ENCODE measurements at places on chromosomes 6 and 20.
A peak's percentile ranks its signal among the peaks of the same experiment; 100 is the strongest.

DNA sequence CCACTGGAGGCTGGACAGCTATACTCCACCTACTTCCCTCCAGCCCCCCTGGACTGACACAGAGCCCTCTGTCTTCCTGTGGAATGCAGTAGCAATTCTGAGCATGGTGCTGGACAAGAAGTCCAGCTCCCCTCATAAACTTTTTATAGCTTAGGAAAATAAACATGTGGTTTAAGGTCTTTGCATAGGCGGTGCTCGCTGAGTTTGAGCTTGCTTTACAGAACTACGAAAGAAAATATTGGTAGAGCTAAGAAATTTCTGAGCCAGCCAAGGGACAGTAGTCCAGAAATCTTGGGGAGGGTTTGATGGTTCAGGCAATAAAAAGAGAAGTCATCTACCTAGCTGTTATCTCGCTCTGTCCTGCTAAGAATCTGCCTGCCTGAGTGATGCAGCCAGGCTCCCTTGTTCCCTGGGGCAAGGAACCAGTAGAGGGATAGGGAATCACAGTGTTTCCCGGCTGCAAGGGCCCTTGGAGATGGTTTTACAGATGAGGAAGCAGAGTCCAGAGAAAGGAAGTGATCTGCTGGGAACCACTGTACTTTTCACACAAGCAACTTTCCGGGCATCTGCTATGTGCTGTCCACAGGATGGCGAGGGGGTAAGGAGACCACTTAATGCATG is 343.4 kb downstream of the CDC5L start:
- DNase-seq, result peak; percentile 54

DNA sequence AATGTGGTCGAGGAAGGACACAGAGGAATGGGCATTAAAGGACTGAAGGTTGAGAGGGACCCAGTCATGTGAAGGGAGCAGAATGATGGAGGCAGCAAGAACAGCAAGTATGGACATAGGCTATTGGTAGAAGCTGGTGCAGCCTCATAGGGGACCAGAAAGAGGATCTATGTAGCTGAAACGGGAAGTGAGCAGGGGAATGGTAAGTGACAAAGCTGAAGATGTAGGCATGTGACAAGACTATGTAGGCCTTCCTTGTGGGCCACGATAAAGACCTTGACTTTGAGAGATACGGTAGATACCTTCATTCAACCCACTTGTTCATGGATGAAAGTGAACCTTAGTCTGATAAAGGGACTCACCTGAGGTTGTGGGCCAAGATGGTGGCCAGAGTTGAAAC is 3.5 kb downstream of the CTNNBL1 start:
- DNase-seq, result no peak

- no peak for DNase-seq
Measured at GRCh38 chr6:96657344-96657743, 94.4 kb downstream of the FHL5 start.

DNA sequence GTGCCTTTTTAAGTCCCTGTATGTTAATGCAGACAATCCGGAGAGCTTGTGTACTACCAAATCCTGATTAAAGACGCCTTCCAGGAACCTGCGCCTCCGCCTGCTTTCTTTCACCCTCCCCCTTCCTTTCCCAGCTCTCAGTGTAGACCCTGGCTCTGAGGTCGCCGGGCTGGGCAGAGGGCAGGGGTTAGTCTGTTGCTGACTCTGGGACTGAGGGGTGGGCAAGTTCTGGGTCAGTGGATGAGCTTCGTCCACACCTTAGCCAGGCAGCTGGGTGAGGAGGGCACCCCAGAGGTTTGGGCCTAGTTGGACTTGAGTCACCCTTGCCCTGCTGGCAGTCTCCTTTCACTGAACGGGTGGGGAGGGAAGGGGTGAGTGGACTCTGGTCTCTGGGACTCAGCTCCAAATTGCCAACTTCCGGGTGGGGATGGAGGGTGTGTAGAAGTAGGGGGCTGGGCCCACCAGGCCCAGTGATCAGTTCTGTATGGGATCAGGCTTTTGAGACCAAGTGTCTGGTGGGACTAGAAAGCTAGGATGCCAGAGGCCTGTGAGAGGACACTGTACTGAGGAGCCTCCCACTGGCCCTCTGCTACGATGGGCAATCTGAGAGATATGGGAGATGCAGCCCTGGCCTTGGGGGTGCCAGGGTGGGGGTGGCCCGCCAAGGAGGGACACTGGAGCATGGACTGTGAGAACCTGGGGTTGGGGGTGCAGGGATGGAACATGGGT is 21.3 kb upstream of the SLC22A7 start:
- no peak for DNase-seq

- no peak for DNase-seq
Measured at GRCh38 chr20:50798650-50799049, 3.8 kb downstream of the BCAS4 start.

GRCh38 chr6:16778521-16778920 is 17.3 kb upstream of the ATXN1 start:
- DNase-seq, result no peak

GRCh38 chr20:21063276-21063675 is 42.9 kb downstream of the LINC00237 start:
- DNase-seq, result no peak

GRCh38 chr6:151647976-151648639 is 154.3 kb downstream of the CCDC170 start:
- DNase-seq, result no peak

- DNase-seq, result peak; percentile 69
Measured at GRCh38 chr6:129641344-129641743, 68.6 kb downstream of the ARHGAP18 start.

GRCh38 chr6:144395014-144395413 is 109.9 kb downstream of the UTRN start:
- DNase-seq, result no peak

- no peak for DNase-seq
Measured at GRCh38 chr6:44869321-44869897, 458.7 kb upstream of the RUNX2 start.

DNA sequence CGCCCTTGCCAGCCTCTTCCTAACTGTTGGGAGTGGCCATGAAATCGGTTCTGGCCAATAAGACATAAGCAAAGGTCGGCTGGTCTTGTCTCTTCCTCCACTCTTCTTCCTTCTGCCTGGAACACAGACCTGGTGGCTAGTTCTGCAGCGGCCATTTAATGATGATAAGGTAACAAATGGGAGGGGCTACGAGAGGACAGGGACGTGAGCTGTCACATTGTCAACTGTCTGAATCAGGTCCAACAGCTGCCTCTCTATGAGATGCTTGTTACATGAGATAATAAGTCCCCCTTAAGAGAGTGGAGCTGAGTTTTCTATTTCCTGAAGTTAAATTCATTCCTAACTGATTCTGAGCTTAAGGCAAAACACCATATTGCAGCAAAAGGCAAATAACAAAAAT is 12.5 kb upstream of the TMEM242 start:
- DNase-seq, result no peak

GRCh38 chr6:117555882-117556498 is 46.3 kb downstream of the GOPC start:
- peak; percentile 39 for DNase-seq

- DNase-seq, result peak; percentile 51
Measured at GRCh38 chr20:21702553-21703470, 2.7 kb upstream of the PAX1 start.

GRCh38 chr6:1317302-1317815 is 5.5 kb downstream of the FOXQ1 start:
- no peak for DNase-seq

- DNase-seq, result no peak
Measured at GRCh38 chr6:118514689-118515088, 33.4 kb upstream of the PLN start.

DNA sequence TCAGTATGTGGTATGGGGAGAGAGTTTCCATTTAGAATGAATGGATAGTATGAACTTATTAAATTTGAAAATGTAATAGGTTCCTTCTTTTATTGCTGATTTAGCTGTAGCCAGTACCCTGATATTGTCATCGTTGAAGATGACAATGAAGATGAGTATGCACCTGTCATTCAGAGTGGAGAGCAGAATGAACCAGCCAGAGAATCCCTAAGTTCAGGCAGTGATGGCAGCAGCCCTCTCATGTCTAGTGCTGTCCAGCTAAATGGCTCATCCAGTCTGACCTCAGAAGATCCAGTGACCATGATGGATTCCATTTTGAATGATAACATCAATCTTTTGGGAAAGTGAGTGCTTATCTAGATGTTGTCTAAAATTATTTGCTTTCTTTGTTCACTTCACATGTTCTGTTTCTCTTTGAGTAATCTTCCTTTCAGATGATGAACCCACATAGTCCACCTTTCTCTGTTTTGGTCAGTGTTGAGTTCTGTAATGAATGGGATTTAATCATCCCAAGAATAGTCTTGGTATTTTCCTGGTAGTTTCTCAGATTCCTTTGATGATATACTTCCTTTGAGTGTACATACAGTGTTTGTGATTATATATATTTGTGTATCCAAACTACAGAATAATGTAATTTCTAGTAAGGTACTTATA is 23.3 kb downstream of the HSF2 start:
- no peak for DNase-seq

DNA sequence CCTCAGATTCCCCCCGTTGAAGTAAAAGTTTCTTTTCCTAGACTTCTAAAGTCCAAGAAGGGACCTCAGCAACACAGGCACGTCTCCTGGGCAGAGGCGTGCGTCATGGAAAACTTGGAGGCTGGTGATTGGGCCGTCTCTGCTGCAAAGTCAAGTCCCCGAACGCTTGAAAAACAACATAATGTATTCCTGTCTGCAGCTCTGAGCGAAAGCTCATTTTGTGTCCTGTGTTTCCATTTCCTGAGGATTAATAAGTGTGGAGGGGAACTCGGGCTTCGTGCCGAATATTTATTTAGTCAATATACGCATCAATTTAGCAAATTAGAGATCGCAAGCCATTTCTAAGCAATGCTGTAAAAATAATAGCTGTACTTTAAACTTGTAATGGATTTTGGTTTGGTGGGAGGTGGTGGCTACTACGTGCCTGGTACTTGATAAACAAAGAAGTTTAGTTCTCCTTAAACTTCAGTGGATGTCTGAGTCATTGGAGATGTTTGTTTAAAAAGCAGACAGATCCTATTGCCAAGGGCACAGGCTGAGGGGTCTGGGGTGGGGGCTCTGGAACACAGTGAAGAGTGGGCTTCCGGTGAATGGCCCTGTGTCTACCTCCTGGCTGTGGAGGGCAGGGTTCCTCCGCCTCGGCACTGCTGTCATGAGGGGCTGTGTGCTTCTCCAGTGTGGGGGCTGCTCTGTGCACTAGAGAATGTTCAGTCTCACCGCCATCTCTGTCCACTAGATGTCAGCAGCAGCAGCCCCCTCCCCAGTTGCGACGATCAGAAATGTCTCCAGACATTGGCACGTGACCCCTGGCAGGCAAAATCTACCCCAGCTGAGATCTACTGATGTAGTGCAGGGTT is 21.8 kb downstream of the PCK1 start:
- peak; percentile 28 for DNase-seq

GRCh38 chr6:39092124-39092523 is 22.9 kb downstream of the SAYSD1 start:
- DNase-seq, result no peak

DNA sequence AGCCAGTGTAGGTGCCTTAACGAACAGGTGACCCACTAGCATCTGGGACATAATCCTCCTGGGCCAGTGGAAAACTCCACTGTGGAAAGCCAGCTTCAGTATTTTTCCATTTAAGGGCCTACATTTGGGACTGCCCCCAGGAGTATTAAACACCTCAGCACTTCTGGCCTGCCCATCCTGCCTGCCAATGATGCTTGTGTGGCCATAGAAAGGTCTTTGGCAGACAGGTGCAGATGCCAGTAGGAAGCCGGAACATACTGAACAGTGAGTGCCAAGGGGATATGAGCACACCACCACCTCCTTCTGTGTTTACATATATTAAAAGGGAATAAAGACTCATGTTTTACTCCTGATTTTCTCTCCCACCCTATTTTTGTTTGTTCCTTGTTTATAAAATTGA is 19.9 kb downstream of the MCM8 start:
- DNase-seq, result no peak

DNA sequence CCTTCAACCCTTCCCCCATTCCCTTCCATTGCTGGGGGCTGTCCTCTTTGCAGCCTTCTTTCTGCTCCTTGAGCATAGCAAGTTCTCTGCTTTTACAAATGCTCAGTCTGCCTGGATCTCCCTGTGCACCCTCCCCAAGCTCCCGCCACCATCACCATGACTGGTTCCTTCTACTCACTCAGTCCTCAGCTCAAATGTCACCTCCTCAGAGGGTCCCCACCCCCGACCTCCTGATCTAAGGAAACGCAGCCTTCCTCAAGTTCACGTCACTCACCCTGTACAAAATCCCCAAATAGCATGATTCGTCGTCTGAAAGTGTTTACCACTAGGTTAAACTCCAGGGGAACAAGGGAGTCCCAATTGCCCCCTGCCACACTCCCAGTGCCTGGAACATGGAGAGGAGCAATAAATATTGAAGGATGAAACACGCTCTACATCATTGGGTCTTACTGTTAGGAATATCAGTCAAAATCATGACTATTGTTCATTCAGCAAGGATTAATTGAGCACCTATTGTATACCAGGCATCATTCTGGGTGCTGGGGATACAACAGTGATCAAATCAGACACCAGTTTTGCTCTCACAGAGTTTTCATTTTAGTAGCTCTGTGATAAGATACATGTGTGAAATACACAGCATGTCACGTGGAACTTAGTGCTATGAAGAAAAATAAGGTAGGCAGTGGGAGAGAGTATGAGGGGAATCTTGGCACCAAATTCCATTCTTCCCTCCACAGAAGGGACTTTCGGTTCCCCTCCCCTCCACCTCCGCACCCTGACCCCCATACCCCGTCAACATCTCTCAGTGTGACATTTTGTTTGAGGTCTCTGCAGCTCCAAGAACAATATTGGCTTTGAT is 15.6 kb downstream of the TP53RK start:
- no peak for DNase-seq

GRCh38 chr20:34708621-34709043 is 4.5 kb downstream of the TP53INP2 start:
- DNase-seq, result peak; percentile 29

DNA sequence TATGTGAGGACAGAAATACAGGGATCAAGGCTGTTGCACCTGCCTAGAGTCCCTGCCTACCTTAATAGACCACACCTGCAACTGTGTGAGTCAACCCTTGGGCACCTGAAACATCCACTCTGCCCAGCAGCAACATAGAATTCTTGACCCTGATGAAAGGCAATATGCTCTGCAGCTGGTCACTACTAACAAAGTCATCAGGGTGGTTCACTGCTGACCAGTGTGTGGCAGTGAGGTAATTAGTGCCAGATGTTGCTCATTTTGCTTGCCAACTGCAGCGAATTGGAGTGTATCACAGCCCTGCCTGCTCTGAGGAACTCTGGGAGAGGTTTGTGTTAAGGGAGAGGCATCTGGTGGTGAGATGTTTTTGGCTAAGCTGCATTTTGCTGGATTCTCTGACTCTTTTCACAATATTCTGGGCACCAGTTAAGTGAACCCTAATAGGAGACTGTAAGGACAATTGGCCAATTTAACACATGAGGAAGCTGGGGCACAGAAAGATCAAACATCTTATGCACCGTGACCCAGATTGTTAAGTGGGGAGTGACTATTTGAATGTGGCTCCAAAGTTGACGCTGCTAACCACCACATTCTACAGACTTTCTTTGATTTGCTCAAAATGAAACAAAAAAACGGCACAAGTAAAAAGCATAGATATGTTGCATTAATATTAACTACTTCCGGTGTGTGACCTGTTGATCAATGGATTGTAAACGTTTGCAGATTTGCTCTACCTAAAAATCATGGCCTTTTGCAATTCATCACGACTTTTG is 61.9 kb upstream of the OPRM1 start:
- peak; percentile 15 for DNase-seq
